ENCODE measurements at places on chromosomes 3 and 15.

GRCh38 chr3:149327156-149327555, 6.3 kb downstream of the TM4SF18 start:
- DNase-seq = no peak

GRCh38 chr3:176262071-176262470, 935.2 kb downstream of the TBL1XR1 start:
- no peak for DNase-seq

GRCh38 chr15:59545573-59545972, 66.0 kb upstream of the GCNT3 start:
- DNase-seq = no peak

GRCh38 chr15:79886124-79886523, 10.7 kb downstream of the MTHFS start:
- no peak for DNase-seq

GRCh38 chr15:48507416-48508065, 138.0 kb downstream of the FBN1 start:
- no peak for DNase-seq

DNA sequence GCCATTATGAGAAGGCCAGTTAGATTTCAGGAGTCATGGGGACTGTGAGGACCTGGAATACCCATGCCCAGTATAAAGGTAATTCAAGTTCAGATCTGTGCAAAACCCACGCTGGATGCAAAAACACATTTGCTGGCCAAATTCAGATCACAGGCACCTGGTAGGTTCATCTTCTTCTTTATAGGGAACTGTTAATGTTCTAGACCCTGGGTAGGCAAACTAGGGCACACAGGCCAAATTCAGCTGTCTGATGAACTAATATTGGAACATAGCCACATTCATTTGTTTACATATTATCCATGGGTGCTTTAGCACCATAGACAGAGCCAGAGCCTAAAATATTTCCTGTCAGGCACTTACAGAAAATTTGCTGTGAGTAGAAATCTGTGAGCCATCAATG, 241.4 kb downstream of the PTPRG start:
- DNase-seq = no peak

DNA sequence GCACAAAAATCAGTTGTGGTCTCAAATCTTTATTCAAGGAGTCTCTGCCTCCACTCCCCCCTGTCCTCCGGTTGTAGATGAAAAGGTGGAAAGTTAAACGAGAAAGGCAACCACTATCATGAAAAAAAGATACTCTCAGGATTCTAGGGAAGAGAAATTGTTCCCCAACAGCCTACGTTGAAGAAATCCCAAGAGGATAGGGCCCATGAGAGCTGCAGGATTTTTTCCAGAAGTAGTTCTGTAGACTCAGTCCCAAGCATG, 14.3 kb downstream of the ZIC1 start:
- no peak for DNase-seq

DNA sequence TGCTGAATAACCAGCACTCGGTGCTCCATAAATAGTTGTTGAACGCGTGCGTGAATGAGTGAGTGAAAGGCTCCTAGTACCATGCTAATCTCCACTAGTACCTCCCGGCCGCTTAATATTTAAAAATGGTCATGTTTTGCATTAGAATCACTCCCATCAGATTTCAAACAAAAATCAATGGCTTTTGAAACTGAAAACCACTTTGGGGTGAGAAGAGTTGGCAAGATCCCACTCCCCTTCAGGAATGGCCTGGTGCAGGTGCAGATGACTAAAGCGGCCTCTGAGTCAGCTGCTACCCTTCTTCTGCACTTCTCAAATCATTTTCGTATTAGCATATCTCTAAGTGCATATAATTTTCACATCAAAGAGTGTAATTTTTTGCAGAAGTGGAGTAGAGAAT, 425.3 kb upstream of the PROK2 start:
- no peak for DNase-seq

DNA sequence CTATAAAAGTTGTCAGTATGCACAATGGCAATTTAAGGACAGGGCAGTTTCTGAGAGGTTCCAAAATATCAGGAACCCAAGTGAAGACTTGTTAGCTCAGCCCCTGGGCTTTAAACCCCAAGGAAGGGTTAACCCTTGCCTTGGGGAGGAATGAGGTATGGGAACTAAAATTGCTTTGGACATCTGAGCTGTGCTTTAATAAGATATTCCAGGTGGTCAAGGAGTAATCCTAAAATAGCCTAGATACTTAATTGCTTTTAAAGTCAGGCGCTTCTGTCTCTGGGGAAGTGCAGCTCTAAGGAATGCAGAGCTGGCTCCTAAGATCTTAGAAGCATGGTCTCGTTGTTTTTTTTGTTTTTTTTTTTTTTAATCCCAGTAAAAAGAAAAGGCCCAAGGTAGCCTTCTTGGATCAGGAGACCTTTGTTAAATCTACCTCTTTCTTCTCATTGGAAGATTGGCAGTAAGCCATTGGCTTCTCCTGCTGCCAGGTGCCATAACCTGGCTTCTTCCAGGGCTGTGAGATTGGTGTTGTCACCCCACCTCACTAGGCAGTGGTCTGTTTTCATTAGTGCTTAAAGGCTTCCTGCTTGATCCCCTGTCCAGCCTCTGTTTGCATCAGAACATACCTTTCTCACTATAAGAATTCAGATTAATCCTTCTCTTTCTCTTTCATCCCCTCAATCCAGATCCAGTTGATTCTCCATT, 24.5 kb downstream of the ARID3B start:
- DNase-seq = no peak

GRCh38 chr3:110521019-110521418, 550.6 kb upstream of the NECTIN3 start:
- no peak for DNase-seq

DNA sequence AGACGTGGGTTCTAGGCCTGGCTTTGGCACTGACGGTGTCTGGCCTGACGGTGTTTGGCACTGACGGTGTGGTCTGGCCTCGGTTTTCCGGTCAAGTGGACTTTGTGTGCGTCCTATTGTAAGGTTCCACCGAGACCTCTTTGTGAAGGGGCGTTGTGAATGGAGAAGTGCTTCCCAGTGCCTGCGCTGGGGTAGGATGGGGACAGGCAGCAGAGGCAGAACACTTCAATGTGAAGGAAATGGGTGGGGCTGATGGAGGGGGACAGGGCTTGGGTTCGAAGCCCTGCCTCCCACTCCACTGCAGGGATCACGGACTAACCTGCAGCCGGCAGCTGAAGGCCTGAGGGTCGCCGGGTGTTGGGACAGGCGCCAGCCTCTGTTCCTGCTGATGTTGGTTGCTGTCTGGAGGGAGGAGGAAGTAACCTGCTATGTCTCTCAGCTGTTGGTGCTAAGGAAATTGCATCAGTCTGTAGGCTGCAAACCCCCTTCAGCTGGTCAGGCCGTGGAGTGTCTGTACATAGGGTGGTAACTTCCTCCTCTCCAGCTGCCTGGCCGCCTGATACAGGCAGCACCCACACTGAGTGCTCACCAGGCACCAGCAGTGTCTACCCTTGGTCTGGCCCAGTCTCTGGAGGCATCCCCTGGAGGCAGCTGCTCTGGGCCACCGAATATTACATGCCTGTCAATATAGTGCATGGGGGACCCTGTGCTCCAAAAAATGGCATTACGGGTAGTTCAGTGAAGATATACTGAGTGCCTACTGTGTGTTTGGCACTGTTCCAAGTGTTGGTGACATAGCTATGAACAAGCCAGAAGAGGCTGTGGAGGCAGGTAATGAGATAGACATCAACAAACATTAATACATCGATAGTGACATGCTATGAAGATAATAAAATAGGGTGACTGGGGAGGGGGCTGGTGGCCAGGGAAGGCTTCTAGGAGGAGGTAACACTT, 1.1 kb downstream of the TM6SF1 start:
- DNase-seq = peak; percentile 26

GRCh38 chr3:149366941-149367840, 10.3 kb downstream of the TM4SF1 start:
- peak; percentile 28 for DNase-seq

DNA sequence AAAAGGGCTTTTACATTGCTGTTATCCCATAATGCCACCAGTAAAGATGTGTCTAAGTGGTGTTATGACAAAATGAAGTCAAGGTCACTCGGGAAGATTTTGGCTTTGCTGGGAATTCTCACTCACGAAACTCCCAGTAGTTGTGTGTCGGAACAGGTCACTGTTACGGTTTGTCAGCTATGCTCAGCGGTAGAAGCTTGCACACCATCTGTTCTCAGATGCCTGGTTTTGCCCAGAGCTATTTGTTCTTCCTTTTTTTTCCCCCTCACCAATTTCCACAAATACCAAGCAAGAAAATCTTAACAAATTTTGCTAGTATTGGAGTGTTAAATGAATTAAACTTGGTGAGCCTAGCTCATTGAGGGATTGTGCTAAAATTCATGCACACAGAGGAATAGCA, 915.1 kb downstream of the MCTP2 start:
- DNase-seq = no peak

DNA sequence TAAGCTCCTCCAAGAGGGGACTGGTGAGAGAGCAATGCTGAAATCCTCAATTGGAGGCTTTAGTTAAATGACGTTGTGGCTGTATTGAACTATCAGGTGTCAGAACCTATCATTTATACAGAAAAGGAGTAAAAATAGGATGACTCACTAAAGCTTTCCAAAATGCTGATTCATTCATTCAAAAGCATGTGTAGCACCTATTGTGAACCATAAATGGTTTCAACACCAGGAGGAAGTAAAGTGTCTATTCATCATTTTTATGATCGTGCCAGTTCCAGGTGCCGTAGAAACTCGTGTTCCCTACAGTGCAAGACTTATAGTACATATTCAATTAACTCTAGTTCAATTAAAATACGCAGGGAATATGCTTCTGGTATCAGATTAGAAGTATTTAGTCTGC, 66.5 kb upstream of the ARRDC4 start:
- no peak for DNase-seq

GRCh38 chr3:125212509-125213363, at the start of gene SLC12A8:
TSS of gene SLC12A8 (minus strand) at chr3:125212748. CDS start at chr3:125211349, 1,399 bp downstream.
- DNase-seq = peak; percentile 31

Measured in activated naive CD8-positive, alpha-beta T cell treated with anti-CD3 and anti-CD28 coated beads for 36 hours (primary cell).